Activated naive CD8-positive, alpha-beta T cell treated with anti-CD3 and anti-CD28 coated beads, Interleukin-2, amount 50 U/mL, for 16 hours (primary cell): ENCODE measurements at places on chromosomes 6 and 20.

GRCh38 chr6:125067552-125067951 lies 86.0 kb upstream of the TPD52L1 start:
- no peak for DNase-seq

GRCh38 chr20:61186771-61187472 lies 65.1 kb upstream of the CDH4 start:
- no peak for DNase-seq

GRCh38 chr6:168390749-168391420 lies 50.1 kb upstream of the SMOC2 start:
- no peak for DNase-seq

DNA sequence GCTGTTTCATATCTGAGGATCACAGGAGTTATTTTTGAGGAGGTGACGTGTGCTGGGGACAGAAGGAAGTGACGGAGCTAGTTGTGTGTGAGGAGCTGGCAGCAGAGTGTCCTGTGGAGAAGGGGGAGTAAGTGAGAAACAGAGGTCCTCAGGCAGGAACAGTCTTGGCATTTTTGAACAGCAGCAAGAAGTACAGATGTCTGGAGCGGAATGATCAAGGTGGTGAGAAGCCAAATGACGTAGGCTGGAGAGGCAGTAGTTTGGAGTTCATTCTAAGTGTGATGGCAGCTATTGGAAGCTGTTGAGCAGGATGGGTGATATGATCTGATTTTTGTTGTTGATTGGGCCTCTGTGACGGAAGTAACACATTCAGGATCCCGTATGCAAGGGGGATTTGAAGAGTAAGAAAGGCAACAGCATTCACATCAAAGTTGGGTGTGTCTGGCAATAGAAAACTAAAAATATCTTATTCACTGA lies 52.3 kb downstream of the SOBP start:
- DNase-seq, result no peak

GRCh38 chr6:136408204-136408603 lies 118.6 kb upstream of the BCLAF1 start:
- DNase-seq, result no peak

DNA sequence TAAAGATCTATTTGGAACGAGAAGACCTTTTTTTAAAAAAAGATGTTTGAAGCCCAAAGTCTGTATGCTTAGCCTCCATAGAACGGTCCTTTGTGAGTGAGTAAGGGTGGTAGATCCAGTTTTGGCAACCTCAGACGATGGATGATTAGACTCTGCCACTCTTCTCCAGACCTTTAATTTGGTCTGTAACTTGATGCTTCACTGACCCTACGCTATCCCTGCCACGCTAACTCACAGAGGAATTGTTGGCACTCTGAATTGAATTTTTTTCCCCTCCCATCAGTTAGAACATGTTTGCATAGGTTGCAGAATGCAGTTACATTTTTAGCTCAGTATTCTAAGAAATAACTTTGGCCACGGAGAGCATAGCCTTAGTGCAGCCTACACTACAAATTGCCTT lies 15.8 kb upstream of the DEK start:
- DNase-seq, result no peak

DNA sequence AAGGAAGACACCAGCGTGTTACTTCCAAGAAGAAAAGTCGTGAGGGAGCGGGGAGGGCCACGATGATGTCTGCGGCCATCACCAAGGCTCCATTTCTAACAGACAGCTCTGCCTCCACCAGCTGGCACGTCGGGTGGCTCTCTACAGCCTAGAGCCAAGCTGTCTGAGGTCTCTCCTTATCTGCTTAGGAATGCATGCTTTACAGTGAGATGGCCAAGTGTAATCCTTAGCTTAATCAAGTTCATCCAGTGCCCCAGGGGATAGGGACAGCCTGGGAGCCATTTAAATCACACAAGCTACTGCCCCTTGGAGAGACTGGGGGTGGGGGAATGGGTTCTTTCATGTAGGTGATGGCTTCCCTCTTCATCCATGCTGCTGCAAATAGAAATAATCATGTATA lies 213.8 kb upstream of the CST7 start:
- DNase-seq, result no peak

- DNase-seq, result no peak
Measured at GRCh38 chr6:143097224-143097795, 36.6 kb downstream of the AIG1 start.

DNA sequence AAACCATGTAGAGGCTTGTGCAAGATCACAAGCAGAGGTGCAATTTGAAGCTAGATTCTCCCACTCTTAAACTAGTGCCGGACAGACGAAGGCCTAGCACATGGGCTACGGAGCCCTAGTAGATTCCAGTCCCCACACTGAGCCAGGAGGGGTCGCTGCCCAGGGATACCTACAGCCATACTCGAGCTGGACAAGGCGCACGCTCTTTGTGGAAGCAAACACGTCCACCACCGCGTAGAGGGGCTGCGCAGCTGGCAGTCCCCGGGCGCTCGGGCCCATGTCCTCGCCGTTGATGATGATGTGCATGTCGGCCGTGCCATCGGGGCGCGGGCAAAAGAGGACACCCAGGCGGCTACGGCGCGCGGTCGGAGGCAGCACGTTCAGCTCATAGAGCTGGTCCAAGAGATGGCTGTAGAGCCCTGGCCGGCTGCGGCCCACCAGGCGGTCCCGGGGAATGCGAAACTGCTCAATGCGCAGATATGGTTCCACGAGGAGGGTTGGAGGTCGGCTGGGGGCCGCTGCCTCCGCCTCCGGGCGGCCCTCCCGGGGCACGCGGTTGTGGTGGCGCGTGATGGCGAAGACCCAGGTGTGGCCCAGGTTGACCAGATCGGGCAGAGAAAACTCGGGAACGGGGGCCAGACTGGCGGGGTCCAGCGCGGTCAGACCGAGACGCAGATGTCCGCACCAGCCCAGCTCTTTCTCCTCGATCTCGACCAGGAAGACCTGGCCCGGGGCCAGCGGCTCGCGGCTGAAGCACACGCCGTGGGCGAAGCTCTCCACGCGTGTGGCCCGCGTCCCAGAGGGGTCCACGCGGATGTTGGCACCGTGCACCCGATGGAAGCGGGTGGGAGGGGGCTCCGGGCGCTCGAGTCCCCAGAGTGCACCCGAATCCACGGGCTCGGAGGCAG lies 677 bp downstream of the NEURL2 start:
- DNase-seq, result no peak

DNA sequence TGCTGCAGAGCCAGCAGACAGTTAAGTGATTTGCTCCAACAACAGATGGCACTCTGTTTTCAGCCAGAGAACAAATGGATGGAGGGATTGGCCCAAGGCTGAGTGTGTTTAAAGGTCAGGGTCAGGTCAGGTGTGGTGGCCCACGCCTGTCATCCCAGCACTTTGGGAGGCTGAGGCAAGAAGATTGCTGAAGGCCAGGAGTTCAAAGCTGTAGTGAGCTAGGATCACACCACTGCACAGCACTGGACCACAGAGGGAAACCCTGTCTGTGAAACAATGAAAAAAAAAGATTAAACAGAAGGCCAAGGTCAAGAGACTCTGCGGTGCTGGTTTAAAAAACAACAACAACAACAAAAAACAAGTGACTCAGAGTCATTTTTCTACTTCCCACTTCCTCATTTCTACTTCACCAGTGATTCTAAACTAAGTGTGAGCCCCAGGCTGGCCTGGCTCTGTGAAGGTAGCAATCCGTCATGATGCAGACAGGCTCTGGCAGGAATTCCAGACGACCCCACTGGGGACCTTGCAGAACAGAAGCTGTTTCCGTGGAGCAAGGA lies 42.5 kb upstream of the ARMC2 start:
- DNase-seq, result no peak

GRCh38 chr6:20169119-20169557 lies 43.1 kb downstream of the MBOAT1 start:
- DNase-seq, result no peak

- no peak for DNase-seq
Measured at GRCh38 chr6:12576389-12576788, 140.2 kb upstream of the PHACTR1 start.

DNA sequence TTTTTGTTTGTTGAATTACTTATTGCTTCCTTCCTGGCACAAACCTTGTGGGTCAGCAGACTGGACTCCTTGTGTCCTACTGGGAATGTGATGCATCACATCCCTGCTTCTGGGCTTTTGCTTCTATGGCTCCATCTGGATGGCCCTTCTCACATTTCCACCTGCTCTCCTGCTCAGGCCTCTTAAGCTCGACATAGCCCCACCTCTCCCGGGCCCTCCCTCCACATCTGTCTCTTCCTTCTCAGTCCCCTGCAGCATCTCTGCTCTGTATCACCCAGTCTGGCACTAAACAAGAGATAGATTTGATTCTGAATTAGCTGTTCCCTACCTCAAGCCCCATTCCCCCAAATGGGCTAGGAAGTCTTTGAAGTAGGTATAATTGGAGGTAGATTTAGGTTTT lies 356.8 kb downstream of the DHX35 start:
- no peak for DNase-seq

DNA sequence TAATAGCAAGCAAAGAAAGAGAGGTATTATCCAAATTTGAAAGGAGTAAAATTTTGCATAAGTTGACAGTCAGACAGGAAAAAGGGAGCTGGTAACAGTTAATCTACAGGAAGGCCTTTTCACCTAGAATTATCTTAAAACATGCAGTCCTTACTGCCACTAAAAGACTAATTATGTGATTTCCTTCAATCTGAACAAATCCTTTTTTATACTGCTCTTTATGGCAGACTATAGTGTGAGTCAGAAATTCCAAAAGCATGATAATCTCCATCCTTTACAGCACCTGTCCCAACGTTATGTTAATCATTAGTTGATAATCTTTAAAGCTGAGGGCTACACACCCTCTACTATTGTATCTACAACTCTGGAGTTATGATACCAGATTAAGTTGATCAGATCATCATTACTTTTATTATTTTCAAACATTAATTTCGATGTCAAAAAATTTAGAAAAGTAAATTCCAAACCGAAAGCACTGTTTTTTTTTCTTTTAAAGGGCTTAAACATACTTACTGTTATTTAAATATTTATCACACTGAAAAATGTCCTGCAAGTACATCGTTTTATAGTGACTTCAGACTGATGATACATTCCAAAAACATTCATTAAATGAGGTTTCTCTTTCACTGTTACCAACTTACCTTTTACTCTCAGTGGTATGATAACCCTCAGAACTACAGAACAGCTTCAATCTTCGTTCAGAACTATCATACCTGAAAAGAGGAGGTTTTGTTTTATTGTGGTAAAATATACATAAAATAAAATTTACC lies 33.2 kb upstream of the AKAP7 start:
- no peak for DNase-seq

DNA sequence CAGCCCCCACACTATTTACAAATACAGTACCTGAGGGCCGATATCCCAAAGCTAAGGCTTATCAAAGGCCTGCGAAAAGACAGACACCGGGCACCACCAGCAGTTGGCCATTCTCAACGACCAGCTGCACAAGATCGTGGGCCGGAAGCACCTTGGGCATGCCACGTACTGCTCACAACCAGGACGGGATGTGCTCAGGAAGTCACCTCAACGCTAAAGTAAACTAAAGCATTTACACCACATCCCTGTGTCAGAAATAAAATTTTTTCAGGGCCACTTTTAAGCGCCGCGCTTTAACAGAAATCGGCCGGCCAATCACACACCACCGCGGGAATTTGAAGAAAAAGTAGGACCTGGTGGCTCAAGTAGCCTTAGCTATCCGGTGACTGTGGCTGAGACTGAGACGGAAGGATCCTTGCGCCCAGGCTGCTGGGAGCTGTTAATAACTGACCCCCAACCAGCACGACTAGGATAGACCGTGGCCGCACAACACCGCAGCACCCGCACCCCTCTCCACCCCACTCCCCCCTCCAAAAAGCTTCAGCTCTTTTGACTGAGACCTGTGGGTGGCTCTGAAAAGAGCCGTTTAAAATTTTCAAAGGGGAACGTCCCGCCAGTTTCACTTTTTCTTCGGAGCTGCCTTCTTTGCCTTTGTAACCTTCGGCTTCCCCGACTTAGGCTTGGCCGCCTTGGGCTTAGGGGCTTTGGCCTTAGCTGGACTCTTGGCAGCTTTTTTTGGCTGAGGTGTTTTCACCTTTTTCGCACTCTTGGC lies 131.2 kb upstream of the BTN3A2 start:
- DNase-seq, result no peak

GRCh38 chr6:158452191-158452590 lies 107.7 kb upstream of the TMEM181 start:
- DNase-seq, result no peak

DNA sequence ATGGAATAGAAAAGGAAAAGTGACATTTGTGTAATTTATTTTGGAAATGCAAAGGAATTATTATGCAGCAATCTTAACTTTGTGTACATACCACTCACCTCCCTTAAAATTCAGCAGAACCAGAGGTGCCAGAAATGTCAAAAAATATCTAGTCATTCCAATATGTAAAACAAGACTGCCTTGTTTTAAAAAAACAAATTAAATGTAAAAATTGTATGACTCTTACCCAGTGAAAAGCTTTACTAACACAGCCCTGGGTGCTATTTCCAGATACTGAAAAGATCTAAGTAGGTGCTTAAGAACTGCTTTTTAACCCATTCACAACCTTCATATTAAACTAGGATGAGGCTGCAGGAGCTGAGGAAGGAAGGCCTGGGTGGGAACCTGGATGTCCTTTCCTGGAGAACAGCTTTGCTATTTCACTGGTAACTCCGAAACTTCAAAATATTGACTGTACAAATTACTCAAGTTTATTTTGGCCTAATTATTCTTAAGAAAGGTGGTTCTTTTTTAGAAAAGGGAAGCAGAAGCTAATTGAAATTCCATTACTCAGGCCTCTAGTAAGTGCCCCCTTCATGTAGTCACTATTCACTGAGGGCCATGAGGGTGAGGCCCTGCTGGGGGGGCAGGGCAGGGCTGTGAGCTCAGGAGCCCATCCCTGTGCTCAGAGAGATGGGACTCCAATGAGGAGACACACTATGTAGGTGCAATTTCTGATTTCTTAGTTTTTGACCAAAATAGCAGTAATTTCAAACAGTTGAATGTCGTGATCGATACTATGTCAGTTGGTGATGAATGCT lies 139.6 kb downstream of the MAP3K4 start:
- DNase-seq, result no peak

DNA sequence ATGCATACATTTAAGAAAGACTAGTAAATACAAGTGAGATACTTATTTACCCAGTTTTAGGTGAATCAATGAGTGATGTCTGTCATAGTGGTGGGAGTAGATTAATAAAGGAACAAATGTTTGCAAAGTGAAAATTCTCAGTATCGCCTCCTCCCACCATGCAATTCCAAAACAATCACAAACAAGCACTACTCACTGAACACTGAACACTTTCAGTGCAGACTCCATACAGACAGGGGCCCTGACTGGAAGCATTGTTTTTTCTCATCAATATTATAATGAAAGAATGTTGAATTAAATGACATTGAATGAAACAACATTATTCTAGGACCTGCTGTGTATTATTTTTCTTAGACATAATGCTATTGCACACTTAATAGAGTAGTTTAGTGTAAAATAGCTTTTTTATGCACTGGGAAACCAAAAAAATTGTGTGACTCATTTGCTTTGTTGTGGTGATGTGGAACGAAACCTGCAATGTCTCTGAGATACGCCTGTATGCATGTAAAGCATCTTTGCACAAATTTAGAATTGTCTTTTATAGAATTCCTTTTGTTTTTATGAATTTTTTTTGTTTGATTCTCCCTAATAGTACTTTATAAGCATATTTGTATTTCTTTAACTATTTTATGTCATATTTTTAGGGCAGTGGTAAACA lies 317.5 kb downstream of the UTRN start:
- no peak for DNase-seq

GRCh38 chr6:36110050-36110449 lies 20.3 kb upstream of the MAPK13 start:
- no peak for DNase-seq
